Activated B cell treated with CpG ODN at 0.5 μM for 24 hours (primary cell): ENCODE measurements at places on chromosomes 1 and 21. TPM values are rescaled to one million over a fixed set of nuclear protein-coding genes. Genes with fewer than 3 reads are reported as not detected.

- no peak for DNase-seq
- no peak overlapping the region for H3K4me3 ChIP-seq
- H3K36me3 ChIP-seq: no peaks in the 10 kb centered on the region
- H3K27me3 ChIP-seq: no peaks in the 10 kb centered on the region
- H3K4me1 ChIP-seq: no peaks in the 10 kb centered on the region
Observed at GRCh38 chr1:188669728-188670382, 1807.8 kb downstream of the BRINP3 start.

The HNRNPCL2 gene
- not detected in 2 replicates for total RNA-seq

GRCh38 chr1:6704746-6705145, 3.1 kb upstream of the DNAJC11 start:
- peaks cover 16% of the 10 kb centered on the region for H3K27me3 ChIP-seq
- no peak overlapping the region for H3K27ac ChIP-seq
- no peak overlapping the region for H3K4me3 ChIP-seq
- H3K4me1 ChIP-seq: peaks cover 16% of the 10 kb centered on the region

- no peak overlapping the region for H3K27ac ChIP-seq
- H3K27me3 ChIP-seq: no peaks in the 10 kb centered on the region
- no peak overlapping the region for H3K4me3 ChIP-seq
- no peaks in the 10 kb centered on the region for H3K36me3 ChIP-seq
Observed at GRCh38 chr1:57770772-57771171, 346.9 kb upstream of the DAB1 start.

DNA sequence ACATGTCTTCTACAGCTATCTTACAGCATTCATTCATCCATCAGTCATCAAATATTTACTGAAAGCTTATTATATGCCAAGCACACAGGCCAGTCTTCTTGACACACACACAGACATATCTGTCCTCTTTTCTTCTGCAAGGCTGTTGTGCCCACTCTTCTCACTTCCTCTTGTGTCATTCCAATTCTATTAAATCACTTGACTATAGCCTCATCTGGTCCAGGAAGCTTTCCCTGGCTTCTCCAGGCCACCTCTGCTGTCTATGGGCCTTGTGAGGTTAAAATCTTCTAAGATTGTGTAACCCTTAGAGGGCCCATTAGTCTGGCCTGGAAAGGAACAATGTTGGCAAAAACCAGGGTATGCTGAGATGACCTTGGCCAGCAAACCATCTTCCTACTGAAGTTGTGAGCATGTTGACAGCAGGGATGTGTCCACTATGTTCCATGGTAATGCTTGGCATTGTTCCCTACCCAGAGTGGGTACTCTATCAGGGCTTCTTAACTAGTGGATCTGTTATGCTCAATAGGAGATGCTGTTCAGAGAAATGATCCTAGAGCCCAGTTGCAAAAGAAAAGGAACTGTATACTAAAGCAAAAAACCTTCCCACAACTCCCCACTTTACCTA, 5.3 kb downstream of the TRAF3IP3 start:
- H3K27ac ChIP-seq: peak overlapping the region; percentile 51
- H3K4me3 ChIP-seq: no peak overlapping the region
- H3K36me3 ChIP-seq: peaks cover 75% of the 10 kb centered on the region
- peaks cover 84% of the 10 kb centered on the region for H3K4me1 ChIP-seq
- H3K27me3 ChIP-seq: no peaks in the 10 kb centered on the region
- DNase-seq: no peak

GRCh38 chr1:112833806-112834205, 118.7 kb upstream of the PPM1J start:
- H3K4me1 ChIP-seq: no peaks in the 10 kb centered on the region
- H3K27me3 ChIP-seq: no peaks in the 10 kb centered on the region
- H3K27ac ChIP-seq: no peak overlapping the region
- no peaks in the 10 kb centered on the region for H3K36me3 ChIP-seq

The TNFAIP8L2 gene
- total RNA-seq: 8.5 and 9.3 TPM in 2 replicates

DNA sequence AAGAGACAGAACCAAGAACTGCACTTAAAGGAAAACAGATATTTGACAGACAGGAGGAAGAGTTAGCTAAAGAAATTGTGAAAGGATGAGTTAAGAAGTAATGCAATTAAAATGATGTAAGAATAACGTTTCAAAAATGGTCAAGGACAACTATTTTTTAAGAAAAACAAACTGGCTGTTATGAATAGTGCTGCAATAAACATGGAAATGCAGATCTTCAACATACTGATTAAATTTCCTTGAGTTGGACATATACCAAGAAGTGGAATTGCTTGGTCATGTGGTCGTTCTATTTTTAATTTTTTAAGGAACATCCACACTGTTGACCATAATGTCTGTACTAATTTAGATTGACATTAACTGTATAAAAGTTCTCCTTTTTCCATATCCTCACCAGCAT, 23.1 kb upstream of the PHTF1 start:
- no peak overlapping the region for H3K4me3 ChIP-seq
- H3K27me3 ChIP-seq: no peaks in the 10 kb centered on the region
- DNase-seq: no peak

The B3GALT5 gene
- total RNA-seq: not detected in 2 replicates

DNA sequence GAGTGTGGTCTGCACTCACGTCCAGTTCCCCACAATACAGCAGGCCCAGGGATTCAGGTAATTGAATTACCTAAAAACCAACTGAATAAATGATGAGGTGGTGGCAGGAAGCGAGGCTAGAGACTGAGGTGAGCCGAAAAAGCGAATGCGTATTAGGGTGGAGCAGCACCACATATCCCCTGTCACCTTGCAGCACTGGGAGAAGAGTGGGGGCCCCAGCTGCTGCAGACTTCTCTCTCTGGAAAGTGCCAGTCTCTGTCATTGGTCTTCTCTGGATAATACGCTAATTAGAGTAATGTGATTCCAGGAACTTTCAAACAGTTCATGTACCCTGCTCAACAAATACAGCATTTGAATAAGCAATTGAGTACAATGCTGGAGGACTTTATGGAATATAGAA, 199.0 kb downstream of the RPS6KC1 start:
- no peak overlapping the region for H3K27ac ChIP-seq
- no peak overlapping the region for H3K4me3 ChIP-seq
- DNase-seq: no peak
- no peaks in the 10 kb centered on the region for H3K4me1 ChIP-seq
- peaks cover 3% of the 10 kb centered on the region for H3K36me3 ChIP-seq

The MX1 gene
- total RNA-seq: 64.2 and 64.8 TPM in 2 replicates

- no peaks in the 10 kb centered on the region for H3K27me3 ChIP-seq
- no peaks in the 10 kb centered on the region for H3K4me1 ChIP-seq
- no peak for DNase-seq
- H3K36me3 ChIP-seq: no peaks in the 10 kb centered on the region
Observed at GRCh38 chr1:195894411-195894810, 713.8 kb downstream of the KCNT2 start.

The COX20 gene
- 37.1 and 37.6 TPM in 2 replicates for total RNA-seq

DNA sequence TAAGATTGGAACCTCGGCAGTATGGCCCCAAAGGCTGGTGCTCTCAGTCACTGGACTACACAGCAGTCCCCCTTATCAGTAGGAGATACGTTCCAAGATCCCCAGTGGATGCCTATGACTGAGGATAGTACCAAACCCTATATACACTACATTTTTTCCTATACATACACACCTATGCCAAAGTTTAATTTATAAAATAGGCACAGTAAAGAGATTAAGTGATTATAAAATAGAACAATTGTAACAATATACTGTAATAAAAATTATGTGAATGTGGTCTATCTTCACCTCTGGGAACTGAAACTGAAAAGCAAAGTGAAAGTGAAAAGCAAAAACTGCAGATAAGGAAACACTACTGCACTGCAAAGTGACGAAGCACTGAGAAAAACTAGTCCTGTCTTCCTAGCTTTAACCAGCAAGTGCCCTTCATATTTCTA, 96.8 kb downstream of the INTS7 start:
- peak overlapping the region; percentile 35 for H3K4me3 ChIP-seq
- DNase-seq: no peak
- no peaks in the 10 kb centered on the region for H3K27me3 ChIP-seq
- H3K36me3 ChIP-seq: peaks cover 15% of the 10 kb centered on the region

- no peak overlapping the region for H3K27ac ChIP-seq
- no peak for DNase-seq
- H3K4me1 ChIP-seq: no peaks in the 10 kb centered on the region
- no peak overlapping the region for H3K4me3 ChIP-seq
- no peaks in the 10 kb centered on the region for H3K36me3 ChIP-seq
Observed at GRCh38 chr1:22969304-22969709, 3.4 kb downstream of the LACTBL1 start.

DNA sequence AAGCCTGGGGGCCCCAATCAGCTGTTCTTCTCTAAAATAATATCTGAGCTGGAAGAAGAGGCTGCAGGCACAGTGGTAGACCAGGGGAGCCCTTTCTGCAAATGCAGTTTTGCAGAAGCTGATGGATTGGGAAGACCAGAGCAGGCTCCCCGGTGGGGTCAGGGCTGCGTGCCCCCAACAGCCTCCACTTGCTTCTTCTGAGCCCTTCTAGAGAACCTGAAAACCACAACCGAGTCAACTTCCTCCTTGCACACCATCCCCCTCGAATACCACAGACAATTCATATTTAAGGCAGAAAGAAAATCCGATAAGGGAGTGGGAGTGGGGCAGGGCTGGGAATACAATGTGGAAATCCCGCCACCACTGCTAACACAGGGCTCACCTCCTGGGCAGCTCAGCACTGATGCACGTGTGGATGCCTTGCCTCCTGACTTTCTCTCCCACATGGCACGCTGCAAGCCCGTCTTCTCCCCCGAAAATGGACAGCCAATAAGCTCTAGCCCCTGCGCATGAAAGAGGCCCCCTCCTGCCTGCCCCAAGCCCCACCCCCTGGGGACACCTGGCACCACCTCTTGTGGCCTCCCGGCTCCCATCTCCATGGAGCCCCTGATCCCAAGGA, 25.4 kb upstream of the ALDH4A1 start:
- H3K36me3 ChIP-seq: no peaks in the 10 kb centered on the region
- no peak for DNase-seq
- H3K4me3 ChIP-seq: peak overlapping the region; percentile 79
- no peaks in the 10 kb centered on the region for H3K27me3 ChIP-seq
- H3K4me1 ChIP-seq: peaks cover 86% of the 10 kb centered on the region

DNA sequence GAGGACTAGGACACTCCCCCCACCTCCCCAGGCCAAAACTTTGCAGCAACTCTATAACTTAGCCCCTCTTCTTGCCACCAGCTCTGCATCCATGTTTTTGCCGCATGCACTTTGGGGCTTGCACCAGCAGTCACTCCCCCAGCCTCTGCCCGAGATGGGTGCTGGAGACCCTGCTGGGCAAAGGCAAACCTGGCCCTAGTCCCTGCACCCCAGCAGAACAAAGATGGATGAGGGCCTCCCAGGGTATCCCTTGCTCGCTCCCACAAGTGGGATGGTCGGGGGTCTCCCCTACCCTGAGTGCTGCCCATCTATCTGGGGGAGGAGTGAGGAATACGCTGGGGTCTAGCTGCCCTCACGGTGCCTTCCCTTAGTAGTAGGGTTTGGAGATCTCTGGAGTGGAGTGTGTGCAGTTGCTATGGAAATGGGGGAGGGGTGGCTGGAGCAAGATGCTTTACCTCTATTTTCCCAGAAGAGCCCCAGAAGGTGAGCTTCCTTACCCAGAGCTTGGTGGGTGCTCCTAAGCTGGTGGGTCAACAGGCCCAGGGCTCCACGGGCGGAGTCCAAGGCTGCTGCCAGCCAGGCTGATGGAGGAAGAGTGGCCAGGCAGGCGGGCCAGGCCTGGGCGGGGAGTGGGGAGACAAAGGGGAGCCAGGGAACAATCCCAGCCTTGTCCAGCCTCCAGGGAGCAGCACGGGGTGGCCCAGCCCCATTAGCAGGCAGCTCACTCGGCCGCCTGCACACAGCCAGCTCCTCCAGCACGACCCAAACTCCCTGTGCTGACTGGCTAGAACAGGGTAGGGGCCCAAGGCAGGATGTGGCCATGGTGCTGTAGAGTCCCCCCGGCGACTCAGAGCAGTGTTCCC, at the start of gene PAQR6:
Gene PAQR6 (minus strand): TSS at position 597 of the 863 bp plus-strand sequence. CDS start 1,325 bp downstream, outside the sequence.
- H3K27me3 ChIP-seq: no peaks in the 10 kb centered on the region
- no peak for DNase-seq
- peaks cover 17% of the 10 kb centered on the region for H3K4me1 ChIP-seq
- H3K36me3 ChIP-seq: peaks cover 35% of the 10 kb centered on the region

The GJC2 gene
- 0.24 and 0.35 TPM in 2 replicates for total RNA-seq

The BSND gene
- 0.05 TPM in 1 of 2 replicates, not detected in the other for total RNA-seq

- H3K4me1 ChIP-seq: peaks cover 5% of the 10 kb centered on the region
- no peaks in the 10 kb centered on the region for H3K36me3 ChIP-seq
- no peak for DNase-seq
- no peaks in the 10 kb centered on the region for H3K27me3 ChIP-seq
Observed at GRCh38 chr1:156559797-156560385, 12.5 kb downstream of the IQGAP3 start.

The RXFP4 gene
- not detected in 2 replicates for total RNA-seq

The RTCA gene
- total RNA-seq: 32.3 and 34.5 TPM in 2 replicates

- peaks cover 14% of the 10 kb centered on the region for H3K27me3 ChIP-seq
- no peaks in the 10 kb centered on the region for H3K4me1 ChIP-seq
- H3K27ac ChIP-seq: no peak overlapping the region
- H3K4me3 ChIP-seq: no peak overlapping the region
- no peak for DNase-seq
Observed at GRCh38 chr1:56339786-56340465, 239.4 kb downstream of the PLPP3 start.

DNA sequence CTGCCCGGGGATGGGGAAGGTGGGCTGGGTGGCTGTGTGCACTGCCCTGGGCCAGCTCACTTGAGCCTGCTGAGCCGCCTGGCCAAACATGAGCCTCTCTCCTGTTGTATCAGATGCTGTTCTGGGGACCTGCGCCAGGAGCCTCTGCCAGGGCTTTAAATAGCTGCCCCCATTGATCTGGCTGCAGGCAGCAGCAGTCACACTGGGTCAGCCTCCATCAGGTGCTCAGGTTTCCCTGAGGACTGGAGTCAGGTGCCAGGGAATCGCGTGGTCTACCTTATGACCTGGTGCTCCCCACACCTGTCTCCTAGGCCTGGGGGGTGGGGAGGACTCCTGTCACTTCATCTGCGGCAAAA, 700 bp upstream of the CCDC28B start:
- peaks cover 43% of the 10 kb centered on the region for H3K4me1 ChIP-seq
- peaks cover 61% of the 10 kb centered on the region for H3K36me3 ChIP-seq
- peak overlapping the region; percentile 87 for H3K4me3 ChIP-seq
- H3K27ac ChIP-seq: peak overlapping the region; percentile 87
- DNase-seq: no peak

The RPTN gene
- not detected in 2 replicates for total RNA-seq

The GUCA2B gene
- total RNA-seq: not detected in 2 replicates
